ENCODE measurements at places on chromosomes 16 and 17.
A peak's percentile ranks its signal among the peaks of the same experiment; 100 is the strongest.

GRCh38 chr16:29743827-29744531, 1.8 kb downstream of the C16orf54 start:
- DNase-seq, result no peak

GRCh38 chr17:40307740-40308239, 1.2 kb upstream of the RARA start:
- no peak for DNase-seq

DNA sequence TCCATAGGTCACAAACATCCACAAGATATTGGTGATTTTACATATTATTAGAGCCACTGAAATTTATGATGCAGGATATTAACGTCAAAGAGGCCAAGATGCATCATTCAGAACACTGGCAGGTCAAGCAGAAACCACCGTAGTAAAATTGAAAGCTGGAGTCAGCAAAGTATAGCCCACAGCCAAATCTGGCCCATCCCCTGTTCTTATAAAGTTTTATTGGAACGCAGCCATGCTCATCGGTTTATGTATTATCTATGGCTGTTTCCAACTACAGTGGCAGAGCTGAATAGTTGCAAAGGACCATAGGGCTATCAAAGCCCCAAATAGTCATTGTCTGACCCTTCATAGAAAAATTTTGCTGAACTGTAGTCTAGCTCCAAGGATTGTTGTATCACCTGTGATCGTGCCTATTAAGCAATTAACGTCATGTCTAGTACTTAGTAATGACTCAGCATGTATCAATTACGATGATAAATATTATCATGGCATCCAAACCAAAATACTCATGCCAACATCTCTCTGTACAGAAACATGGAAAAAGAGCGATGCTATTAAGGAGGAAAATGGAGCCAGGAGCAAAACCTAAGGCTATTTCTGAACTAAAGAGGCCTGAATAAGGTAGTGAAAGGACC, 165.6 kb downstream of the IRX3 start:
- no peak for DNase-seq

DNA sequence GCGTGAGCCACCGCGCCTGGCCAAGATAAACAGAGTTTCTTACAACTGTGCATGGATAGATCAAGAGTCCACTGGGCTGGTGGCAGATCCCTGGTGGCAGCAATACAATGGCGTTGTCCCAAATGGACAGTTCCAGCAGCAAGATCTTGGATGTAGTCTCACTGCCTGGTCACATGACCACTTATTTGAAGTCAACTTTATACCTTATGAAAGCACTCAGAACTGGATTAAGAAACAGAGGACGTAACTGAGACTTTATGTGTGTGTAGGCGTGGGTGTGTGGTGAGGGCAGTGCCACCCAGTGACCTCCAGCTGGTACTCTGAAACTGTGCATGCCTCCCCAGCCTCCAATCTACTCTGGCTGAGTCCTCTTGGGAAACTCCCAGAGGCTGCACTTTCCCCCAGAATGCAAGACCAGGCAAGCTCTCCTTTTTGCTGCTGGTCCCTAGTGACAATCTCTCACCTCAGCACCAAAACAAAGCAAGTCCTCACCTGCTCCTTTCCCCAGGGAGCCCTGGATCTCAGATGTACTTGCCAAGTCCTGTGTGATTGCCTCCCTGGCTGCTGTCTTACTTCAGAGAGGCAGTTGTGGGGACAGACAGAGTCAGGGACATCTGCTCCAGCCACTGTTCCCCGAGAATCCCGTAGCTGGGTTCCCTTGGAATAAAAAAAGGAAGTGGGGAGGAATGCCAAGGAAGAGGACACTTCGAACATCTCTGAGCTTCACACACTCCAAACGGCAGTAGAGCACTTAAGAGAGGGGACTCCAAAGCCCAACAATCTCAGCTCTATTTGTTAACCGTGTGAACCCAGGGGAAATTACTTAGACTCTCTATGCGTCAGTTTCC, 11.7 kb upstream of the ST6GALNAC2 start:
- no peak for DNase-seq

- DNase-seq, result no peak
Observed at GRCh38 chr17:52032454-52032853, 126.1 kb downstream of the CA10 start.

DNA sequence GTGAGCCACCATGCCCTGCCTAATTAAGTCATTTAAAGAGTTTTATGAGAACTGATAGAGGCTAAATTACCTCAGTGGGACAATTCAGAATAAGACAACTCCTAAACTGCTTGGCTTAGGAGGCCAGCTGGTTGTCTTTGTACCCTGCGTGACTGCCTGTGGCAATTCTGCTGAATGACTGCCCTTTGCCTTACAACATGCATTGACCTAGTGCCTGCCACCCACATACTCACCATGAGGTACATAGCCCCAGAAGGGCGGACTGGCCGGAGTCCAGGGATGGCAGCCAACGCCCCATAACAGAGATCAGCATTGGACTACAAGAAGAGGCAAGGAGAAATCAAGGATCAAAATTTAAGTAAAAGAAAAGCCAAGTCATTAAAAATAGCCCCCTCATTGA, 7.3 kb downstream of the TAT start:
- DNase-seq, result no peak

DNA sequence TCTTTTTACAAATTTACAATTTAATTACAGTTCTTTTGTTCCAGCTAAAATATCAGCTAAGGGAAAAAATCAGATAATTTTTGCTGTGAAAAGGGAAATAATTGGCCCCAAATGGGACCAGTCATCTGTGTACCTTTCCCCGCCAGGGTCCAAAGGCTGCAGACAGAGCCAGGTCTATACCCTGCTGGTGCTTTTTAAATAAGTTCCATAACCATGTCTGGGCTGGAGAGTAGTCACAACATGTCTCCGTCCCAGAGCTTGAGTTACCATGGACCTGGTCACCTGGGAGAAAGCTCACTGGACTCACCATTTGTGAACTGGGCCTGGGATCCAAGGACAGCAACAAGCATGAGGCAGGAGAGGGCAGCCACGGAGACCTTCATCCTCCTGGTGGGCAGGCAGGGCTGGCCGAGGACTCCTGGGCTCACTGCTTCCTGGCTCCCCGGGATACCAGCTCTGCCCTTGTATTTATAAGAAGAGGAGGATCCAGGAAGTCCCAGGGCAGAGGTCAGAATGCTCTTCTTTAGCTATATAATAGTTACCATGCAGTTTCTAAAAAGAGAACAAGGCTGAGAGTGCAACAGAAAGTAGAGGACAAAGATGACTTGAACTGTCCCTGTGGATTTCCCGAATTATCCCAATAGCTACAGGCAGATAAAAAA, at the start of gene CCL15:
CCL15 (minus strand) TSS at position 444 of the 662 bp plus-strand sequence; CDS start at position 383, 61 bp downstream.
- no peak for DNase-seq

GRCh38 chr16:28257256-28257655, 35.1 kb upstream of the SBK1 start:
- no peak for DNase-seq

- peak; percentile 37 for DNase-seq
Observed at GRCh38 chr16:84720177-84720579, 20.4 kb downstream of the USP10 start.

- no peak for DNase-seq
Observed at GRCh38 chr17:5096731-5097100, 15.0 kb downstream of the ZNF232 start.

DNA sequence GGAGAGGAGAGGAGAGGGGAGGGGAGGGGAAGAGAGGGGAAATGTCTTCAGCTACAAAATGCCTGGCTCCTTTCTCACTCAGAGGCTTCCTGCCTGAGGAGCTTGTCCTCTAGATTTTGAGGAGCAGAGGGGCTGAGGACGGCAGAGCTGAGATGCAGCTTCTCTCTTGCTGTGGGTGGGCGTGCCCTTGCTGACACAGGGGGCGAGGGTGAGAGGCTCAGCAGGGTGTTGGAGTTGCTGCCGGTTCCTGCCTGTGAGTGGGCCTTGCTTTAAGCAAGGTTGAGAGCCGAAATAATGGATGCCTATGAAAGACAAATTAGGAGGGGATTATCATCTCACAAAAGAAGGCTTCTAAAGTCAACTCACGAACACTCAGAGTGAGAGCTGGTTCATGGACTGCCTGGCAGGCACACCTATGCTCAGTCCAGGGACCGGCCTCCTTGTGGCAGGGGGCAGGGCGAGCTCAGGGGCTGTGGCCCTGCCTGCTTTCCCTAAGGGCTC, 215.6 kb downstream of the MSI2 start:
- no peak for DNase-seq

DNA sequence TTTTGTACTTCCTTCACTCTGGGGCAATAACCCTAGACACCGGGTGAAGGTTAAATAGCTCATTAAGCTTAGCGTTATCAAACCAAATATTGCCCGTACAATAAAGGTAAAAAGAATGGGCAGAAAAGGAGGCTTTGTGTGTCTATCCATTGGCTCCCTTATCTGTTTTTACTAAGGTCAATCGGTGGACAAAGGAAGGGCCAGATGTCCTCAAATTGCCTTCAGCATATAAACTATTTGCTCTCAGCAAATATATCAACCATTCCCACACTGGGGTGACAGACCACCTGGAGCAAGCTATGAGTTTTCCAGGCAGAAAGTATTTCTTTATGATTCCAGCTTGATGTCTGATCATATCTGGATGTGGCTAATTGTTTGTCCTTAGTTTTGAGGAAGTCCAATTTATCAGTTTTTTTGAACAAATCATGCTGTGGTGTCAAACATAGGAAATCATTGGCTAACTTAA, 25.3 kb upstream of the WIPI1 start:
- no peak for DNase-seq

- no peak for DNase-seq
Observed at GRCh38 chr16:67669499-67670101, 3.0 kb downstream of the C16orf86 start.

DNA sequence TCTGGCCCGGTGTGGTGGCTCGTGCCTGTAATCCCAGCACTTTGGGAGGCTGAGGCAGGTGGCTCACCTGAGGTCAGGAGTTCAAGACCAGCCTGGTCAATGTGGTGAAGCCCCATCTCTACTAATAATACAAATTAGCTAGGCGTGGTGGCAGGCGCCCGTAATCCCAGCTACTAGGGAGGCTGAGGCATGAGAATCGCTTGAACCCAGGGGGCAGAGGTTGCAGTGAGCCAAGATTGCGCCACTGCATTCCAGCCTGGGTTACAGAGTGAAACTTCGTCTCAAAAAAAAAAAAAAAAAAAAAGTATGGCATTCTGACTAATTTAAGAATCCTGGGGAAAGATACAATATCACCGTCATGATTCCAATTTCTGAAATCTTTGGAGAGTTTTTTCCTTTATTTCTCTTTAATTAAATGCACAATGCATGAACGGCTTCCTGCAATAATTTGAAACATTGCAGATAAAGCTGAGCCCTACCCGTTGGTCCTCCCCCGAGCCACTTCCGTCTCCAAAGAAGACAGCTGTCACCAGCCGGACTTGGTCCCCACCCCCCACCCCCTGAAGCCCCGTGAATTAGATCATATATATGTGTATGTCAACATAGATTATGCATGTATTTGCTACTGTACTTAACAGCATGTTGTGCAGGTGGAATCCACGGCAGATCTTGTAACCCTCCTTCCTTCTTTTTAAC, 142.6 kb upstream of the PLCG2 start:
- no peak for DNase-seq

DNA sequence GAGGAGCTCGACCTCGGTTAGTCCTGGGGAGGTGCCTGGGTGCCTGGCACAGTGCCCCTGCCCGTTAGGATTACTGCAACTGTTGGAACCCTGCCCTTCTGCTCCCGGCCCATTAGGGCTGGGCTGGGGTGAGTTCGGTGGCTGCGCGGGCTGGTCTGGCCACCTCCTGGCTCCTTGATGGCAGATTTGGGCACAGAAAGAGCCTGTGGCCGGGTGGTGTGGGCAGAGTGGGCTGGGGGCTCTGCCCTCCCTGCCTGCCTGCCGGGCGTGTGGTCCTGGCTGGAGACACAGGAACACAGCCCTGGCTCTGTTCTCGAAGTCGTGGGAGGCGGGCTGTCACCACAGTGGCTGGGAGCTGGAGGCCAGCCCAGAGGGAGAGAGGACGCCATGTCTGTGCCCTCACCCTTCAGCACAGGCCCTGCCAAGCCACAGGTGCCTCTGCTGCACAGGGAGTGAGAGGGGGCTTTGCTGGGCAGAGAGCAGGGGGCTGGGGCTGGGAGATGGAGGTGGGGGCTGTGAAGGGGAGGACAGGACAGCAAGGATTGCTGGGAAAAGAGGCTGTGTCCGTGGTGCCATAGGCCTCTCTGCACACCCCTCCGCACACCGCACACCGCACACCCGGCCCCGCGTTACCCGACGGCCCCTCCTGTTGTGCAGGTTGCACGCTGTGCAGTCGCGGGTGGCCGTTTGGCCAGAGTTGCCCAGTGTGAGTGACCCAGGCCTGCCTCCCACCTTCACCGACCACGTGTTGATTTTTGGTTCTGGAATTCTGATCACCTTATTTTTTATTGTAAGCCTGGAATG, 236.6 kb upstream of the GSE1 start:
- no peak for DNase-seq

DNA sequence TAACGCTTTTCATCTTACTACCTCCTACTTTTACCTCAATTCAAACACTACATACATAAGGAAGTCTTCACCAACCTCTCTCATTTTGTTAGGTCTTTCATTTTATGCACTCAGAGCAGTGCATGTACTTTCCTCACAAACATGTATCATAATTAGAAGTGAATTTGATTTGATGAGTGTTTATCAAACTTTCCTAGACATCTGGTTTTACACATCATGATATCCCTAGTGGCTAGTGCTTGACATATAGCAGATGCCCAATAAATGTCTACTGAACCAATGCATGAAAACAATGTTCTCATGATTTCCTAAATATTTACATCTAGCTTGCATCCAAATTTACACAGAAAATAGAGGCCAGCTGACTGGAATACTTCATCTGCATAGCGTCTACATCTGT, 323.4 kb upstream of the KIF2B start:
- no peak for DNase-seq

- DNase-seq, result no peak
Observed at GRCh38 chr16:81571592-81572385, 127.2 kb downstream of the CMIP start.

DNA sequence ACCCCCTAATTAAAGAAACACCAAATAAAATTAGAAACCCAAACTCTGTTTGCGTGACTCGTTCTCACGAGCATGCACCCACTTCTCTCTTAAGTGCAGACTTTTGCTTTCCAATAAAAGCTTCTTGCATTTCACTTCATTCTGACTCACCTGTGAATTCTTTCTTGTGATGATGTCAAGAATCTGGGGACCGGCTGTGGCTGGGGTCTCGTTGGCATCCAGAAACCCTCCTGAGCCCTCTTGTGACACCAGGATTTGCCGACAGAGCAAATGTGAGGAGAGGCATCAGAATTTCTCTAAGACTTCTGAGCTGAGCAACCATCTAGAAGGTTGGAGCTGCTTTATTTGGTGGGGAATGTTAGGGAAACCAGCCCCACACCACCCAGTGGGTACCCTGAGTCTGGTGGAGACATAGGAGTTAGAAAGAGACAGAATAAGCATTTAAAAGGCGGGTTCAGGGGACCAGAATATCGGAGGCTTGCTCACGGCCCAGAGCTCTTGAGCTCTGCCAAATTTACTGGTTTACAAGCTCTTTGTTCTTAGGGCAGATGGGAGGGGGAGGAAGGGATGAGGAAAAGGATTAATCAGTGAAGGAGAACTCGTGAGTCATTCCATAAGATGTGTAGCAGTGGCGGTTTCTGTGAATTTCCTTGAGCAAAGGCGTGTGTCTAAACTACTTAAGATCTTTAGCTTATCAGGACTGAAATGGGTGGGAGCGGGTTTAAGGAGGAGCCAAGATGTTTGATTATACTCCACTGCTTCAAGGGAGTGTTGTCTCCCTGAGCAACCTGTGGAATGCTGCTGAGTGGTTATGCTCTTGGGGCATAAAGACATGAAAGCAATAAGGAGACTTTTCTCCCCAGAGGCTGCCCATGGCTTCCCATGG, 24.2 kb upstream of the TMC5 start:
- DNase-seq, result peak; percentile 26

- peak; percentile 63 for DNase-seq
Observed at GRCh38 chr17:65220732-65221131, 83.6 kb downstream of the RGS9 start.

All from fibroblast of skin of right quadriceps (primary cell).